Breast epithelium (tissue), 4 donors: ENCODE measurements at places on chromosomes 1 and 21. TPM values are rescaled to one million over a fixed set of nuclear protein-coding genes. Genes with fewer than 3 reads are reported as not detected.

DNA sequence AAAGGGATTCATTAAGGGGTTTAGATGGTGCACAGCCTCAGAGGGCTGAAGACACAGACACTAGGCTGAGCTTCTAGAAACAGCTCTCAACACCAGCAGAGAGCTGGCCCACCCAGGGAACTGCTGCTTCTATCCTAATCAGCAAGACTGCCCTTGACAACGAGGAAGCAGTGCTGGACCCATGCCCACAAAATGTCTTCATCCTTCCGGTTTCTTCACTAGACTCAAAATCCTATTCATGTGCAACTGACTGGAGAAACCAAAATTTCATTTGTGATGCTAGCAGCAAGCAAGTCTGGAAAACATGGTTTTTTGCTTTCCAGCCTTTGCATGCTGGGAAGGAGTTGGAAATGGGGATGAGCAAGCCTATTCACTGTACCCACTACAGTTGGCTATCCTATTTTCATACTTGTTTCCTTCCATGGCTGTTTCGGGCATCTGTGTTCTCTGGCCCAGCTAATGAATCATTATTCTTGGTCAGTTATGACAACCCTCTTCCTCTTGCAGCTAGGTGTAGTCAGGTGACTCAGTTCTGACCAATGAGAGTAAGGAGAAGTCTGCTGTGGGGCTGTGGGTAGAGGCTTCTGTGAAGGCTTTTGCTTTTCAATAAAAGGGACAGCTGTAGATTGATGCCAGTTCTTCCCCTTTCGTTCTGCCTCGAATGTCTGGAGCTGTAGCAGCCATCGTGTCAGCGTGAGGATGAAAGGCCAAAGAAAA, 14.6 kb upstream of the TMEM61 start:
- no peak for DNase-seq

DNA sequence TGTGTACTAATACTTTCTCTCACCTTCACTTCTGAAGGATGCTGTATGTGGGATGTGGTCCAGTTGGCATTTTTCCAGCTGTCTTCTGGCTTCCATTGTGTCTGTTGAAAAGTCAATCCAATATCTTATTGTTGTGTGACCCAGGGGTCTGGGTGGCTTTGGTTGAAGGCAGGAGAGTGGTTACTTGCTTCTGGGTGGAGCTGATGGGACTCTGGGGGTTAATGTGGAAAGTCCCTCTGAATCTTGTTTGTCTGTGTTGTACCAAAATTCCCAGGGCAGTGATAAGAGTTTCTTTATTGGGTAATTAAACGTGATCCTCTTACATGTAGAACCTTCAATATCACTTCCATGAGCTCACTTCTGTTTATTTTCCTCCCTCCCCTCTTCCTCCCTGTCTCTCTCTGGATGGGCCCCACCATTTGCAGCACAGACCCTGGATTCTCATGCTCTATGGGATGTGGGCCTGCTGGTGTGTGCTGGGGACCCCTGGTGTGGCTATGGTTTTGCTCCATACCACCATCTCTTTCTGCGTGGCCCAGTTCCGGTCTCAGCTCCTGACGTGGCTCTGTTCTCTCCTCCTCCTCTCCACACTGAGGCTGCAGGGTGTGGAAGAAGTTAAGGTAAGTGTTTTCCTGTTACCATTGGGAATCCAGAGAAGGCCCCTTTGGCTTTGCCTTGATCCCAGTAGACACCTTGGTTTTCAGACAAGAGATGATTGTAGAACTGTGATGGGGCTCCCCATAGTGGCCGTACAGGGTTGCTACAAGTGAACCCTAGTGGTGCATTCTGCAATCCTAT, 71.5 kb downstream of the HHAT start:
- DNase-seq: peak; percentile 52

DNA sequence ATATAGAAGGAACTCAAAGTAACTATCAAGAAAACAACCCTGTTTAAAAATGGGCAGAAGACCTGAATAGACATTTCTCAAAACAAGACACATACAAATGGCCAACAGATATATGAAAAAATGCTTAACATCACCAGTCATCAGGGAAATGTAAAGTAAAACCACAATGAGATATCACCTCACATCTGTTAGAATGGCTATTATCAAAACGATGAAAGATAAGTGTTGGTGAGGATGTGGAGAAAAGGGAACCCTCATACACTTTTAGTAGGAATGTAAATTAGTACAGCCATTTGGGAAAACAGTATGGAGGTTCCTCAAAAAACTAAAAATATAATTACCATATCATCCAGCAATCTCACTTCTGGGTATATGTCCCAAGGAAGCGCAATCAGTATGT, 3.0 kb downstream of the CTSS start:
- no peak for DNase-seq

- DNase-seq: no peak
These were observed 337.5 kb upstream of the PLXNA2 start for GRCh38 chr1:208581667-208582066.

- no peak for DNase-seq
These were observed 49.6 kb downstream of the MAP10 start for GRCh38 chr1:232854798-232855159.

The CIART gene
- total RNA-seq: 4.3 TPM

The TRABD2B gene
- 1.4 TPM for total RNA-seq
